ENCODE measurements at places on chromosomes 3 and 15.

DNA sequence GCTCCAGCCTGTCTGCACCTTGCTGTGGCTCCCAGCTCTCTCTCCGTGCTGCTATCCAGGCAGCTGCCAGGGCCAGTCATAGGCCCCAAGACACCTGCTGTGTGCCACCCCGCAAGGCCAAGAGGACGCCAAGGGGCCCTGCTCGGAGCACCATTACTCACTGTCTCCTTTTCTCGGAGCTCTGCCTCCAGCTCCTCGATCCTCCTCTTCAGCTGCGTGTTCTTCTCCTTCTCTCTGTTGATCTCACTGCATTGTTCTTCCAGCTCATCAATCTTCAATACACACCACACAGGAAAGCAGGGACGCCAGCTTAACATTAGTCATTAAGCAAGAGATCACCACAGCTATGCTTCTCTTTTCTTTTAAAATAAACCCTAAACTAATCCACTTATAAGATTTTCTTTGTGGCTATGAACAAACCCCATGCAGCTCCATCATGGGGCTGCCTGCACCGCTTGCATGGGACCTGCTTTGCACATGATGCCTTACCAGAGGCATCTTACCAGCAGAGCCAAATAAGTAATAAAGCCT, 42.6 kb downstream of the WHAMM start:
- peak; percentile 50 for DNase-seq

DNA sequence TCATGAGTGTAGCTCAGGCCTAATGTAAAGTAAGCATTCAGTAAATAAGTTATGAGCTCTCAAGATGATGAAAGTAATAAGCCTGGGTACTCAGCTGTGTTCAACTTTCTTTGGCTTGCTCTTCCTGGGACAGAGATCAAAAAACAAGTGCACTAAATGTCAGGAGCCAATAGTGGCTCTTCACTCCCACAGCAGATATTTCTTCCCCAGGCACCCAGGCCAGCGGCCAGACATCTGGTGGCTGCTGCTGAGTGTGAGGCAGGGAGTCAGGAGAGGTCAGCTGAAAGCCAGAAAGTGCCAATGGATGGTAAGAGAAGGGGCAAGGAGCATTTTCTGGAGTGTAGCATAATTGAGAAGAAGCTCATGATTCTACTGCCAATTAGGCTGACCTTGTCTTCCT, 18.2 kb upstream of the ITGA11 start:
- no peak for DNase-seq

- no peak for DNase-seq
These were observed 132.5 kb downstream of the RBPMS2 start for GRCh38 chr15:64642875-64643274.

DNA sequence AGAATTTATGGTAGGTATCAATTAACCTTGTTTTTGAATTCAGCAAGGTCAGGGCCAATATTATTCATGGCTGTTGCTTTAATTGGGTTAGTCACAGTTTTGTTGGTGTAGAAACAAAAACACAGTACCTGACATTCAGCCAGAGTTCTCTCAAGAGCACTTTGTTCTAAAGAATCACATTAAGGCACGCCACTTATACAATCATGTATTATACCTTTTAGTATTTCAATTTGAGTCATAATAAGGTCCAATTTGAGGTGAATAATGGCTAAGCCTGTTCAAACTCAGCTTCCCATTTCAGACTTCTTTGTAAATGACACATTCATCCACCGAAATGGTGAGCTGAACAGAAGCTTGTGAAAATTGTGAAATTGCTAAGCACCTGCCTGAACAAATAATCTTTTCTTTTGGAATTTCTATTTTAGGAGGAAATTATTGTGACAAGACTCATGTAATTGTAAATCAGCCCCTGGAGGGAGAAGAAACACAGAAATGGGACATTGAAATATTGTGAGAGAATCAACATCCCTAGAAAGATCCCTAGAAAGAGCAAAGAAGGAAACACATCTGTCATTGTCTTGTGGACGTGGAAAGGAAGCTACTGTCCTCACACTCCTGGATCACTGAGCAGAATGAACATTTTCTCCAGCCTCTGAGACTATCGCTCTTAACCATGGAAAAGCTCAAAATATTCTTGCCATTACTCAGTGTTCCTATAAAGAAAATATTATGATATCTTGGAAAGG, 29.3 kb downstream of the RIOX2 start:
- no peak for DNase-seq

- DNase-seq: no peak
These were observed 23.6 kb upstream of the CLDN1 start for GRCh38 chr3:190345878-190346277.

DNA sequence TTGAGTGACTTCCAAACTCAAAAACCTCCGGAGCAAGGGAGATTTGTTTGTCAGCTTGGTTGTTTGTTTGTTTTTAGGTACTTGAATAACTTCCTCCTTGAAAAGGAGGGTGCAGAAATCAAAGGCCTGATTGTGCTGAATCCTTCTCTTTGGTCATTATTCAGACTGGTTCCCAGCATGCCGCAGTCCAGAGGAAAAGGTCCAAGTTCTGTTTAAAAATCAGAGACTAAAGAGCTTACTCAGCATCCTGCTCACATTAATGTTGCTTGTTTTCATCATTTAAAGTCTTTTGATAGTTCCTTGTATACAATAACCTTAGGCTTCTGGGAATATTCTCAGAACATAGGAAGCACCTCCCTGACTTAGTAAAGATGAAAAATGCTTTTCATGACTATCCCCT, 982 bp upstream of the SCG3 start:
- DNase-seq: no peak

GRCh38 chr15:65821070-65821469, 29.0 kb upstream of the DENND4A start:
- DNase-seq: no peak

- peak; percentile 63 for DNase-seq
These were observed 41.8 kb upstream of the CCNL1 start for GRCh38 chr3:157201648-157202278.

DNA sequence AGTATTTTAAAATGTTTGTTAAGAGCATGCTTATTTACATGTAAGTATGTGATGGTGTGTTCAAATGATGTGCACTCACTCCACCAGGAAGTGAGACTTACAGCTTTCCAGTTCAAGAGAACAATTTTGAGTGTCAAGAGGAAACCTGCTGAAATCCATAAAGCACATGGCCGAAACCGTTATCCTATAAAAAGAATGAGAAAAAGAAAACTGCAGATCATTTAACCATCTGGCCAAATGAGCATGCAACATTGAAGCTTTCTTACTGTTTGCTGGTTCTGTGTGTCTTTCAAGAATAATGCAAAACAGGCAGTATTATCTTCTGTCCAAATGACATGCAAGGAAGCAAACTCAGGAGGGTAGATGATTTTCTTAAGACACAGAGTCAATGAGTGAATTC, 26.3 kb downstream of the GABRR3 start:
- no peak for DNase-seq

- DNase-seq: no peak
These were observed 440.5 kb downstream of the NTRK3 start for GRCh38 chr15:87816016-87816415.

- peak; percentile 97 for DNase-seq
These were observed at the start of gene IL17RC for GRCh38 chr3:9916734-9917680. IL17RC (plus strand) TSS chr3:9917098; CDS start chr3:9917316, 218 bp downstream.

Data from fibroblast of mammary gland (primary cell).